Astrocyte (in vitro differentiated cells and primary cell): ENCODE measurements at places on chromosomes 2 and 18. TPM values are rescaled to one million over a fixed set of nuclear protein-coding genes. Genes with fewer than 3 reads are reported as not detected.

- H3K27ac ChIP-seq = no peak overlapping the region
- H3K4me1 ChIP-seq = peaks cover 6% of the 10 kb centered on the region
- no peaks in the 10 kb centered on the region for H3K36me3 ChIP-seq
Measured at GRCh38 chr18:76426737-76427305, 68.2 kb downstream of the ZNF516 start.

GRCh38 chr18:399631-400135 is 100.8 kb downstream of the COLEC12 start:
- no peak for DNase-seq
- H3K4me1 ChIP-seq = peaks cover 22% of the 10 kb centered on the region
- H3K27ac ChIP-seq = no peak overlapping the region
- H3K27me3 ChIP-seq = peaks cover 5% of the 10 kb centered on the region
- no peak overlapping the region for H3K4me3 ChIP-seq

- H3K27me3 ChIP-seq = peaks cover 28% of the 10 kb centered on the region
- no peaks in the 10 kb centered on the region for H3K4me1 ChIP-seq
- H3K36me3 ChIP-seq = no peaks in the 10 kb centered on the region
- no peak for DNase-seq
Measured at GRCh38 chr2:11716689-11717321, 29.6 kb upstream of the LPIN1 start.

DNA sequence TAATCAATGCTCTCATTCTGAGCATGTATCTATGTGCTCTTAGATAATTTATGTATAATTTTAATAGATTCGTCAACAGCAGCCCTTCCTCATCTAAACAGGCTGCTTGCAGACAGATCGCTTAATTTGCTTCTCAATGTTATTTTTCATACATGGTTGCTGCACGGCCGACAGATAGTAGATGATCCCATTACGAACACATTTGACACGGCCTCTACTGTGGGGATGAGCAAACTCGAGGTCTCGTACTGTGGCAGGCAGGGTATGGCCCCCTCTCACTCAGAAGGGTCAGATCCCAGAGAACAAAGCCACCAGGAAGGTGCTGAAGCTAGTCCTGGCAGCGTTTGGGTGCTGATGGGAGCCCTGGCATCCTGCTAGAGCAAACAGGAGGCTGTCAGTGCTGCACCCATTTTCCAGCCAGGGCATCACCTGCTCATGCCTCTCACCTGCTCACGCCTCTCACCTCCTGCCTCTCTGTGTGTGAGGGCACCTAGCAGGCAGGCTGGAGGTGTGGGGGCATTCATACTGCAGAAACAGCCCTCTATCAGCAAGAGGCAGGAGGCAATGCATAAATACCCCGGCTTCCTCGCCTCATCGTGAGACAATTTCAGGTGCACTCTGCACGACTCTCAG is 80.0 kb downstream of the KLHL29 start:
- DNase-seq = no peak
- H3K36me3 ChIP-seq = no peaks in the 10 kb centered on the region
- H3K27ac ChIP-seq = no peak overlapping the region
- H3K4me1 ChIP-seq = no peaks in the 10 kb centered on the region

GRCh38 chr2:172297950-172298349 is 129.4 kb upstream of the ITGA6 start:
- H3K36me3 ChIP-seq = no peaks in the 10 kb centered on the region
- no peak overlapping the region for H3K27ac ChIP-seq
- H3K4me3 ChIP-seq = no peak overlapping the region

DSG3 gene
- total RNA-seq = 0.29 and 0.64 TPM in 2 replicates

DNA sequence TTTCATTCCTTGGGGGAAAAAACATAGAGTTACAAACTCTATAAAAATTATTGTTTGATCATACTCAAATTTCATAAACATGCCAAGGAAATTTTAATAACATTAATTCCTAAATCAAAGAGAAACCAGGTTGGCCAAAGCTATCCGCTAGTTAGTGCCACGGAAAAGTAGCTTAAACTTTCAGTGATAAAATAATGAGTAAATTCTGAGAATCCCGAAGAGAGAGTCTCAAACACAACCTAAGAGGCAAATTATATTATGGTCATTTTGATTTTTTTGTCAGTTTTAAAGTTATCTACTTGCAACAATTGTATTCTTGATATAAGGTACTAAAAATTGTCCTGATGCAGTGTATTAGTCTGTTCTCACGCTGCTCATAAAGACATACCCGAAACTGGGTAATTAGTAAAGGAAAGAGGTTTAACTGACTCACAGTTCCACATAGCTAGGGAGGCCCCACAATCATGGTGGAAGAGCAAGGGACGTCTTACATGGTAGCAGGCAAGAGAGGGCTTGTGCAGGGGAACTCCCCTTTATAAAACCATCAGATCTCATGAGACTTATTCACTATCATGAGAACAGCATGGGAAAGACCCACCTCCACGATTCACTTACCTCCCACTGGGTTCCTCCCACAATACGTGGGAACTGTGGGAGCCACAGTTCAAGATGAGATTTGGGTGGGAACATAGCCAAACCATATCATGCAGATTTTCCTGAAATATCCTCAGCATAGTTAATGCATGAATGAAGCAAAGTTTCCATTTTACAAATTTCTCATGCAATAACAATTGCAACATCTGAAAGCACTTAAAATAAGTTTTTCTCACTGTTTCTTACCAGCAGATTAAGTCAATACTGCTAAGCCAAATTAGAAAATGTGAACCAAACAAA is 205.9 kb upstream of the STK17B start:
- no peaks in the 10 kb centered on the region for H3K36me3 ChIP-seq
- peak; percentile 46 for DNase-seq
- H3K27me3 ChIP-seq = no peaks in the 10 kb centered on the region
- no peak overlapping the region for H3K4me3 ChIP-seq

CAPN13 gene
- not detected in 2 replicates for total RNA-seq

SLC14A1 gene
- total RNA-seq = not detected in 2 replicates

DNA sequence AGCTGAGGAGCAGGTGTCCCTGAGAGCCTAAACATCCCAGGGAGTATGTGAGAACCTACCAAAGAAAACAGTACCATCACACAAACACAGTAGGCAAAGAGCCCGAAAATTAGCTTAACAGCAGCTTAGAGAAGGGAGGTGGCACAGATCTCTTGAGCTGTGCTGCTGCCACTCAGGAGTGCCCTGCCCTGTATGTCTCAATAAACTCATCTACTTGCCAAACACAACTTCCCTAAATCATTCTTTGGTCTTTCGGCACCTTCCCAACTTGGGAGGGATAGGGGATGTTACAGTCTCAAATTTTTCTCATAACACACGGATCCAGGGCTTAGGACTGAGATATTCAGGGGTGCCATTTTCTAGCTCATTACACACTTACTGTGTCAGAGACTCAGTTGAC is 45.3 kb upstream of the C1D start:
- H3K36me3 ChIP-seq = no peaks in the 10 kb centered on the region
- H3K27ac ChIP-seq = no peak overlapping the region
- no peak for DNase-seq
- H3K27me3 ChIP-seq = no peaks in the 10 kb centered on the region

AKAIN1 gene
- not detected in 2 replicates for total RNA-seq

- no peak overlapping the region for H3K4me3 ChIP-seq
- DNase-seq = no peak
- H3K27ac ChIP-seq = no peak overlapping the region
Measured at GRCh38 chr2:14288016-14288415, 344.5 kb upstream of the LRATD1 start.

- peak; percentile 86 for DNase-seq
- H3K27me3 ChIP-seq = no peaks in the 10 kb centered on the region
- H3K27ac ChIP-seq = peak overlapping the region; percentile 82
- H3K4me1 ChIP-seq = peaks cover 36% of the 10 kb centered on the region
- H3K36me3 ChIP-seq = no peaks in the 10 kb centered on the region
Measured at GRCh38 chr2:152523091-152523490, 188.1 kb downstream of the FMNL2 start.

GRCh38 chr2:41621095-41621494 is 426.7 kb upstream of the PKDCC start:
- no peaks in the 10 kb centered on the region for H3K27me3 ChIP-seq
- H3K4me1 ChIP-seq = no peaks in the 10 kb centered on the region
- no peak overlapping the region for H3K27ac ChIP-seq
- no peak for DNase-seq
- H3K36me3 ChIP-seq = no peaks in the 10 kb centered on the region

TBC1D8 gene
- 1.9 and 2.4 TPM in 2 replicates for total RNA-seq

GRCh38 chr18:74990563-74991081 is 218.3 kb downstream of the PTGR3 start:
- no peak overlapping the region for H3K4me3 ChIP-seq
- H3K4me1 ChIP-seq = peaks cover 9% of the 10 kb centered on the region
- H3K27ac ChIP-seq = no peak overlapping the region
- DNase-seq = peak; percentile 39
- H3K36me3 ChIP-seq = no peaks in the 10 kb centered on the region

DNA sequence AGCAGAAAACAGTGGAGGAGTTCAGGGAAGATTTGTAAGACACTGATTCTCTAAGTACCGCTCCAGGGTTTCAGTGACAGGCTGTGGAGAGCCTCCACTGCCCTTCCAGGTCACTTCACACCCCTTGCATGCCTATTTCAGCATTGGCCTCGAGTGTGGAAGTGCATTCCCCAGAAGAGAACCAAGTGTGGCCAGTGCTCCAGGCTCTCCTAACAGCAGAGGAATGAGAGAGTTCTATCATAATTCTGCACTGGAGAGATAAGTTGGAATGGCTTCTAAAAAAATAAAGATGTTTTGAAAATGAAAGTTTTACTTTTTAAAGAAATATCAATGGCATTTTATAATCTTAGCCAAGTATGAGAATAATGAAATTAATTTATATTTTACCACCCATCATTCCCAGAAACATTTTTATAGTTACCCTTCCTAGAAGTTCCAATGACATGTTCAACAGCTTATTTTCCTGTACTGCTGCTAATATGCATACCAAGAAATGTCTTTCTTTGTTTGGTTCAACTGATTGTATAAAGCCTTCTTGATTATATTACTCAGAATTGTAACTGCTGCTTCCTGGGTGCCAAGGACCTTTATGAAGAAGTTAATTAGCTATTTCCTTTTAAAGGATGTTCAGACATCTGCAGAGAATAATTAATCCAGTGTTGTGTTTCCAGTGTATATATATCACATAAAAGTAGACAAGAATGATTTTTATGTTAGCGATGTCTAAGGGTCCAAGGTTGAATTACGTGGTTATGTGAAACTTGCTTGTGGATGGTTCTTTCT is 61.0 kb upstream of the SERPINE2 start:
- no peaks in the 10 kb centered on the region for H3K36me3 ChIP-seq
- H3K27ac ChIP-seq = no peak overlapping the region
- H3K27me3 ChIP-seq = no peaks in the 10 kb centered on the region
- H3K4me1 ChIP-seq = peaks cover 14% of the 10 kb centered on the region
- no peak for DNase-seq

CLIP4 gene
- total RNA-seq = 14.7 and 18.4 TPM in 2 replicates

SKOR2 gene
- not detected in 2 replicates for total RNA-seq

- no peaks in the 10 kb centered on the region for H3K36me3 ChIP-seq
- H3K27me3 ChIP-seq = no peaks in the 10 kb centered on the region
- H3K4me3 ChIP-seq = no peak overlapping the region
- H3K4me1 ChIP-seq = peaks cover 14% of the 10 kb centered on the region
- peak overlapping the region; percentile 30 for H3K27ac ChIP-seq
Measured at GRCh38 chr2:118576109-118576855, 271.2 kb downstream of the EN1 start.

GRCh38 chr18:62769216-62769615 is 53.9 kb downstream of the PHLPP1 start:
- H3K27me3 ChIP-seq = no peaks in the 10 kb centered on the region
- peaks cover 23% of the 10 kb centered on the region for H3K4me1 ChIP-seq
- H3K36me3 ChIP-seq = no peaks in the 10 kb centered on the region
- H3K4me3 ChIP-seq = no peak overlapping the region

- no peaks in the 10 kb centered on the region for H3K36me3 ChIP-seq
- H3K27ac ChIP-seq = peak overlapping the region; percentile 31
- no peak overlapping the region for H3K4me3 ChIP-seq
- H3K27me3 ChIP-seq = no peaks in the 10 kb centered on the region
- DNase-seq = peak; percentile 48
Measured at GRCh38 chr2:23904692-23905091, 22.2 kb downstream of the ATAD2B start.

- no peak overlapping the region for H3K27ac ChIP-seq
- H3K36me3 ChIP-seq = no peaks in the 10 kb centered on the region
- no peaks in the 10 kb centered on the region for H3K4me1 ChIP-seq
- H3K27me3 ChIP-seq = no peaks in the 10 kb centered on the region
Measured at GRCh38 chr2:122478771-122479170, 723.3 kb downstream of the TSN start.

KHK gene
- 0.94 and 0.95 TPM in 2 replicates for total RNA-seq

DNA sequence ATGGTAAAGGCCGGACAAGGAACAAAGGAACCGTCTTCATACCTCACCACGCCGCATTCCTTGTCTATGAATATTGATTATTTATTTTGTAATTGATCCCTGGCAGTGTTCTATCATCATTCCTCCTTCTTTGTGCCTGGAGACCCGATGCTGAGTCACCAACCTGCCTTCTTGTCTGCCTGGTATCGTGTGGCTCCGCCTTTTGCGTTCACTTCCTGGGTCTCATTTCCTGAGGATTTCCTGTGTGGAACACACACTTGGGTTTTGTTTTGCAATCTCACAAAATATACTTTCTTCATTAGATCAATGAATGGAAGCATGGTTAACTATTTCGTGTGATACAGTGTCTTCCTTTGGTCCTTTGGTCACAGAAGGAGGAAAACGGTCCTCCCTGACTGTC is 95.5 kb upstream of the SNTG2 start:
- no peak overlapping the region for H3K27ac ChIP-seq
- no peaks in the 10 kb centered on the region for H3K36me3 ChIP-seq
- no peaks in the 10 kb centered on the region for H3K27me3 ChIP-seq
- no peaks in the 10 kb centered on the region for H3K4me1 ChIP-seq
- no peak overlapping the region for H3K4me3 ChIP-seq

KYNU gene
- 0.72 and 1.2 TPM in 2 replicates for total RNA-seq

DNA sequence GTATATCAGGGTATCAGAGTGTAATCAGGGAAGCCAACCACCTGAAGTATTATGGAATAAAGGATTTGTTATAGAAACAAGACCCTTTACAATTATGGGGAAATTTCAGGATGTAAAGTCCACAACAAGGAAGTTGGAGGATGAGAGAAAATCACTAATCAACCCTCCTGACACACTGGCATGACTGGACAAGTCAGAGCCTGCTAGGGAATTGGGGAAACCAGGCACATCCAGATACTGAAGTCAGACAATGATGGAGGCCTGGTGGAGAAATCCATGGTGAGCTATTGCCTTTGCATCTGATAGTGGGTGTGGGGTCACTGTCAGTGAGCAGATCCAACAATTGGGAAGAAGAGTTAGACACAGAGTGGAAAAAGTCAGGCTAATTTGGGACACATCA is 158.8 kb upstream of the FBXO11 start:
- no peaks in the 10 kb centered on the region for H3K36me3 ChIP-seq
- no peak for DNase-seq
- no peaks in the 10 kb centered on the region for H3K4me1 ChIP-seq
- peaks cover 5% of the 10 kb centered on the region for H3K27me3 ChIP-seq
- no peak overlapping the region for H3K4me3 ChIP-seq
